ENCODE measurements at places on chromosomes 1 and 21. TPM values are rescaled to one million over a fixed set of nuclear protein-coding genes. Genes with fewer than 3 reads are reported as not detected.

GRCh38 chr21:35421221-35421620 lies 372.1 kb upstream of the RUNX1 start:
- no peak for DNase-seq

DNA sequence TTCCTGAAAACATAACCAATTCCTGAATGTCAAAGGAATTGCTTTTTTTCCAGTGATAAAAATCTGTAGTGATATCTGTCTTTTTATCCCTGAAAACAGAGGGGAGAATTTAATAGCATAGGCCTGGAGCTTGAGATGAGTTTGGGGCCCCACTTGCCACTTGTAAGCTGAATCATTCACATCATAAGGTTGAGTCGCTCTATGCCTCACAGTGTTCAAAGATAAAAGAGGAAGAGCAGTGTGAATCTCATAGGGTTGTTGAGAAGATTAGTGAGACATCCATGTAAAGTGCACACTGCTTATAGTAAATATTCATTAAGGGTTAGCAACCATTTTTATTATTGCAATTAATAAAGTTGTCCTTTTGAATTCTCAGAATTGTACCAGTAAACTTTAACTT lies 271.3 kb downstream of the DNM3 start:
- no peak for DNase-seq

- no peak for DNase-seq
Observed at GRCh38 chr21:40505681-40506080, 341.3 kb downstream of the DSCAM start.

ITLN1 gene
- not detected for total RNA-seq

GRCh38 chr1:145982010-145982723 lies 14.2 kb downstream of the TXNIP start:
- DNase-seq: no peak

DNA sequence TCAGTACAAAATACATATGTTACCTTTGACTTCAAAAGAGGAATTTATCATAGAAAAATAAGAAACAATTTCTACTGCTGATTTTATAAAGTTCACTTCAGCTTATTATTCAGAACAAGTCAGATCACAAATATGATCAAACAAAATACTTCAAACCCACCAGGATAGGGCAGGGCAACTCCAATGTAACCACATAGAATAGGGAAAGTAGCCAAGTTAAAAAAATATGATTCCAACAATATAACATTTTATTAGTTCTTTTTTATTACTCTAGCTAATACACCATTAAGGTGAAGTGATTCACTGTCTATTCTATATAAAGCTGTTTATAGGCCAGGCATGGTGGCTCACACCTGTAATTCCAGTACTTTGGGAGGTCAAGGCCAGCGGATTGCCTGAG lies 54.6 kb upstream of the ZNHIT6 start:
- no peak for DNase-seq

GRCh38 chr1:118143831-118144230 lies 41.2 kb downstream of the SPAG17 start:
- peak; percentile 62 for DNase-seq

DNA sequence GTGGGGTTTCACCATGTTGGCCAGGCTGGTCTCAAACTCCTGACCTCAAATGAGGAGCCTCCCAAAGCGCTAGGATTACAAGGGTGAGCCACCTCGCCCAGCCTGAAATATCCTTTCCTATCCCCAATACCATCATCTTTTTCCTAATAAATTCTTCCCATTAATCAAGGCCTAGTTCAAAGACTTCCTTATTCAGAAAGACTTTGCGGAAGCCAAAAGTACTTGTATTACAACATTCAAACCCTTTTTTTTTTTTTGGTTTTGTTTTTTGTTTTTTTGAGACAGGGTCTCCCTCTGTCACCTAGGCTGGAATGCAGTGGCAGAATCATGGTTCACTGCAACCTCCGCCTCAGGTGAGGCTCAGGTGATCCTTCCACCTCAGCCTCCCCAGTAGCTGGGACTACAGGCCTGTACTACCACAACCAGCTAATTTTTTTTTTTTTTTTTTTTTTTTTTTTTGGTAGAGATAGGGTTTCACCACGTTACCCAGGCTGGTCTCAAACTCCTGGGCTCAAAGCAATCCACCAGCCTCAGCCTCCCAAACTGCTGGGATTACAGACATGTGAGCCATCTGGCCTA lies 7.6 kb downstream of the SLC19A2 start:
- no peak for DNase-seq

- no peak for DNase-seq
Observed at GRCh38 chr1:2829846-2830615, 28.5 kb upstream of the TTC34 start.

TMEM125 gene
- not detected for total RNA-seq

DNA sequence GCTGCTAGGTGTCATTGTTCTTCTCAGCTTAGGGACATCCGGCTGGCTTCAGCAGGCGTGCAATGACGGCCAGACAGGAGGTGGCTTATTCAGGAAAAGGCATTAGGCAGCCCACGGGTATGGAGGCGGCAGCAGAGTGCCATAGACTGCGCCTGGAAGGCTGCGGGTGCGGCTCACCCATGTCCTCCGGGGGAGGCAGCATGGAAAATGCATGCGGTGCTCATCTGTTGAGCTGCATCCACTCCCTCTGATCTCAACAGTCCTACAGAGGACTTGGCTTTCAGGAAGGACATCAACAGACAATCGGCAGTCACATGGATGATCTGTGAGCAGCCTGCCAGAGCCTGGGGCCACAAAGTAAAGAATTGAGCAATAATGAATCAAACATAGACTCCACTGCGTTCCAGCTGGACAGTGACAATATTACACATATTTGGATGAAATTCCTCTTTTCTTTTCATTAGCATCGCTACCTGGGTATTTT lies 42.9 kb downstream of the UMODL1 start:
- DNase-seq: no peak

INTS7 gene
- total RNA-seq: 20.4 TPM

FAM110D gene
- total RNA-seq: 0.04 TPM

DNA sequence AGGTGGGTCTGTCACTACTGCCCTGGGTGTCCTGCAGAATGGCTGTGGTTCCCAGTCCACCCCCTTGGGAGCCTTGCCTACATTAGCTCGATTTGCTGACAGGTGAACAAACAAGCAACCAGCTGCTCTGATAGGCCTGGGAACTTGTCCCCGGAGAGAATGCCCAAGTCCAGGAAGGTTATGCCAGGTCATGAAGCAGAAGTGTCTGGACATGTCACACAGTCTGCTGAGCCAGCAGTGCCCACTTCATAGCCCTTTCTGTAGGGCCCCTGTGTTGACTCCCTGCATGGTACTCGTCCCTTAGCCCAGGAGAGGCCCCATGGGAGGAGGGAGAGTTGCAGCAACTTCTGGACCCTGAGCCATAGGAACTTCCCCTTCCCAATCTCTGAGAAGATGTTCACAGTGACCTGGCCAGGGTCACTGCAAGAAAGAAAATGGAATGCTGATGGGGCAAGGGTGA lies 31.0 kb downstream of the UCK2 start:
- DNase-seq: no peak

LYSMD1 gene
- 5.4 TPM for total RNA-seq

DNA sequence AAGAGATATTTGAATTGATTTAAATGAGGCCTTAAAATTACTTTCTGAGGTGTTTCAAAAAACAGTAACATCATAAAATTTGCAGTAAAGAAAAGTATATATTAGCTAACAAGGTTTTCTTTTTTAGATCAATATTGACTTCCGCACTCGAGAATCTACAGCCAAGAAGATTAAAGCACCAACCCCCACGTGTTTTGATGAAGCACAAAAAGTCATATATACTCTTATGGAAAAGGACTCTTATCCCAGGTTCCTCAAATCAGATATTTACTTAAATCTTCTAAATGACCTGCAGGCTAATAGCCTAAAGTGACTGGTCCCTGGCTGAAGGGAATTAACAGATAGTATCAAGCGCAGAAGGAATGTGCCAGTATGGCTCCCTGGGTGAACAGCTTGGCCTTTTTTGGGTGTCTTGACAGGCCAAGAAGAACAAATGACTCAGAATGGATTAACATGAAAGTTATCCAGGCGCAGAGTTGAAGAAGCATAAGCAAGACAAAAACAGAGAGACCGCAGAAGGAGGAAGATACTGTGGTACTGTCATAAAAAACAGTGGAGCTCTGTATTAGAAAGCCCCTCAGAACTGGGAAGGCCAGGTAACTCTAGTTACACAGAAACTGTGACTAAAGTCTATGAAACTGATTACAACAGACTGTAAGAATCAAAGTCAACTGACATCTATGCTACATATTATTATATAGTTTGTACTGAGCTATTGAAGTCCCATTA lies 3.6 kb downstream of the RGS1 start:
- DNase-seq: no peak

WNT2B gene
- 0.37 TPM for total RNA-seq

GRCh38 chr1:234610666-234611224 lies 767 bp upstream of the IRF2BP2 start:
- DNase-seq: peak; percentile 91

OR2G2 gene
- total RNA-seq: not detected

GRCh38 chr1:2320760-2321667 lies 70.3 kb downstream of the MORN1 start:
- no peak for DNase-seq

Data from H4 (cell line).